ENCODE measurements at places on chromosomes 11 and 22.
A peak's percentile ranks its signal among the peaks of the same experiment; 100 is the strongest.

GRCh38 chr22:49295465-49295743, 532.3 kb downstream of the BRD1 start:
- no peak for DNase-seq

DNA sequence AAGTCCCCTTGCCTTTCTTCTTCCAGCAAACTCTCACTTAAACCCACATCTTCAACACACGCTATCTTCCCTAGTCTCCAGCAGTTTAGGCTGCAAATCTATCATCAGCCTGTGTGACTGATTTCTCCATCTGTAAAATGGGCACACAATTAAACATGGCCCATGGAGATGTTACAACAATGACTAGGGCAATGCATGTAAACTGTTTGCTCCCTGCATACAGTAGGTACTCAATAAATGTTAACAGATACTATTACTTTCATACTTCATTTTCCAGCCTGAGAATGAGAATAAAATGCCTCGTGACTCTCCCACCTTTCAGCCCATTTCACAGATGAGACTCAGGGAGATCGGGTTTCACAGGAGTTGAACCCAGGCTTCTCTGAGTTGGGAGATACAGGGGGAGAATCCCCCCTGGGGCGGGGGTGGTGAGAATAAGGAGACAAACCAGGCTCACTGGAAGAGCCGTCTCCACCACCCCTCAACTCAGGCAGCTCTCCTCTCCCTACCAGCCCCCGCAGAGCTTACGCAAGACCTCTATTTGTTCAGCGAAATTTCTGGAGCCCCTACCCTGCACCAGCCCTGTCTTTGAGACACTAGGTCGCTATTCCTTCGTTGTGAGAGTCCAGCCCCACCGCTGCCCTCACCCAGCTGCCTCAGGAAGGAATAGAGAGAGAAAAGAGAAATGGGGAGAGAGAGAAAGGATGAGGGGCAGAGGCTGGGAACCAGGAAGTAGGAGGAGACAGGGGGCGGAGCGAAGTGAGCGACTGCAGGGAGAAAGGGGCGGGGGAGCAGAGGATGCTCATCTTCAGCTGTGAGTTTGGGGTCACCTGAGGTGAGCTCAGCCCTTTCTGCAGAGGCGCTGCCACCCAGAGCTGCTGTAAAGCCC, 42.1 kb upstream of the KLHL35 start:
- DNase-seq: peak; percentile 46

- no peak for DNase-seq
Measured at GRCh38 chr11:9625162-9625561, 38.7 kb upstream of the SWAP70 start.

DNA sequence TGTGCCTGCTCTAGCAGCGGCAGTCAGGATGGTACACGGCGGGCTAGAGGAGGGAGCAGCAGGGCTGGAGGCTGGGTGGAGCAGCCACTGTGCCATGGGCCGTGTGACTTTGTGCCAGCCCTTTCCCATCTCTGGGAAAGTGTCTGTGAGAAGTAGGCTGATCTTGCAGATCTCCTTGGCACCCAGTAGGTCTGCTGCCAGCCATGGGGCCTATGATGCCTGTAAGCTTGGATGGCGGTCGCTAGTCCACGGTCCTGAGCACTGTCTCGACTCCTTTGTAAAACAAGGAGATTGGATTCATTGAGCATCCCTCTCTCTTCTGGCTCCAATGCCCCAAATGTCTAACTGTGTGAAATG, 22.6 kb downstream of the AMPD3 start:
- DNase-seq: no peak

- DNase-seq: no peak
Measured at GRCh38 chr22:17664414-17665055, 26.0 kb downstream of the BCL2L13 start.

DNA sequence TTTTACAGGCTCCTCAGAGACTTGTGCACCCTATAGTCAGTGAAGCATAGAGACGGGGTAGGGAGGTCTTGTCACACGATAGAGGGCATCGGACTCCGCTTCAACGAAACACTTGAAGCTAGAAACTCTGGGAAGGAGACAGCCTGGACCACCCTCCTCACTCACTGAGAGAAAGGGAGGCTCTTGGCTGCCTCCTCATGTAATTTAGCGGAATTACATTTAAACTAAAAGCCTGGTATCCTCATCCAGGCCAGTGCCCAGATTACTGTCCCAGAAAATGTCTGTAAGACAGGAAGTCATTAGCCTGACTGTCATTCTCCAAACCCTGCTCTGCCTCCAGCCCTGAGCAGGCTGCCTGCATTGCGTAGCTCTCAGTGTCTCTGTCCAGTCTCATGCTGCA, 36.0 kb downstream of the TTLL1 start:
- DNase-seq: no peak

DNA sequence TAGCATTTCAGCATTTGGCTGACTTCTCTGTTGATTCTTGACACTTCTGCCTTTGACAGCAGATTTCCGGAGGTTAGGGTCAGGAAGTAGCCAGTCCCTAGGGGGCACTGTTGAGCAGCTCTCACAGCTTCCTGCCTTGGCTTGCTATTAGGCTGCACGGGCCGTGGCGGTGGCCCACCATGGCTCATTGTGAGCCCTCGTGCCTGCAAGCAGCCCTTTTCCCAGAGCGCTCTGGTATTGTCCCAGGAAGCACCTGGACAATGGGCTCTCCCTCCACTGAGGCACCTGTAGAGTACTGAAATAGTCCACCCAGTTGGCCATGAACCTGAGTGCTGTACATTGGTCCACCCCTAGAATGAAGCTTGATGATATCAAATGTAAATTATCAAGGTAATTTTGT, 100.2 kb upstream of the GAL start:
- peak; percentile 19 for DNase-seq

GRCh38 chr22:26592421-26592891, 2.5 kb upstream of the TPST2 start:
- peak; percentile 18 for DNase-seq

DNA sequence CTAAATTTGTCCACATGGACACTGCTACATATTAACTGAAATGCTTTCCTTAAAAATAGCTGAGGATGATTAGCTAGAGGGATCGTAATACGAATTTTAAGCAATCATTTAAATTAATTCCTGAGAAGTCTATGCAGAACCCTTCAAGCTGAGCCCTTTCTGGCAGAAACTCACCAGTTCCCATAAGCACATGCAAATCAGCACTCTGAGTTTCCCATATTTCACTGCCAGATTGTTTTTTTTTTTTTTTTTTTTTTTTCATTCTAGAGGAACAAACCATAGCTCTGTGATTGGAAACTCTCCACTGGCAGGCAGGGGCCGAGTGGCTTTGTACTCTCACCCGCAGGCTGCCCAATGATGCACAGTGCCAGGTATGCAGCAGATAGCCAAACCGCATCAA, 145.6 kb downstream of the EFCAB6 start:
- no peak for DNase-seq

GRCh38 chr11:44451706-44452105, 113.8 kb upstream of the CD82 start:
- no peak for DNase-seq

DNA sequence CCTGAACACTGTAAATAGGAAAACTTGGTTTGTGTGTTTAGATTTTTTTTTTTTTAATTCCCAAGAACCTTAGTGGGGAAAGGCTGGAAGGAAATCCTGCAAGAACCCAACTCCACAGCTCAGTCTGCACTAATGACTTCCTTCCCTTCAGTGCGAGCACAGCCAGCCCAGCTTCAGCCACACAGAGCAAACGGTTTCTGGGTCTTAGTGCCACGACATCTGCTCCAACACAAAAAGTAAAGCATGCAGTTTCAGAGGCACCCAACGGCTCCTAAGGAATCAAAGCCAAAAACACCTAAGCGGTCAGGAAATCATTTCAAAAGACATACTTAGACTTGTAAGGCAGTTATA, 236.1 kb downstream of the TTC28 start:
- no peak for DNase-seq

- no peak for DNase-seq
Measured at GRCh38 chr11:27839226-27839913, 139.1 kb upstream of the BDNF start.

DNA sequence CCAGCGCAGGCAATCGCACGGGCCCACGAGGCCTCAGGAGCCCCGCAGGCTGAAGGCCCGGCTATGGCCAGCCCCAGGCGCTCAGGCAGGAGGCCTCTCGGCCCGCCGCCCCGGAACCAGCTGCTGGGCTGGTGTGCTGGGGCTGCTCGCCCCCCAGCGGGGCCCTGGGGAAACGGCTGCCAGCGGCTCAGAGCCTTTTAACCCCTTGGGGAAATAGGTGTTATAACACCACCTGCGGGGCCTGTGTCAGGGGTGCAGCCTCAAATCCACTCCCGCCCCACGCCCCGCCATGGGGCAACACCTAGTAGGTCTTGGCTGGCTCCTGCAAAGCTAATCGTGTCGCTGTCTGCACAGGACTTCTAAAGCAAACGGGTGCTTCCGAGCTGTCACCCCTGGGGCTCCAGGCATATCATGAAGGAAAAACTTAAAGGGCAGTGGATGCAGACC, 237.4 kb downstream of the TTC28 start:
- DNase-seq: peak; percentile 38

DNA sequence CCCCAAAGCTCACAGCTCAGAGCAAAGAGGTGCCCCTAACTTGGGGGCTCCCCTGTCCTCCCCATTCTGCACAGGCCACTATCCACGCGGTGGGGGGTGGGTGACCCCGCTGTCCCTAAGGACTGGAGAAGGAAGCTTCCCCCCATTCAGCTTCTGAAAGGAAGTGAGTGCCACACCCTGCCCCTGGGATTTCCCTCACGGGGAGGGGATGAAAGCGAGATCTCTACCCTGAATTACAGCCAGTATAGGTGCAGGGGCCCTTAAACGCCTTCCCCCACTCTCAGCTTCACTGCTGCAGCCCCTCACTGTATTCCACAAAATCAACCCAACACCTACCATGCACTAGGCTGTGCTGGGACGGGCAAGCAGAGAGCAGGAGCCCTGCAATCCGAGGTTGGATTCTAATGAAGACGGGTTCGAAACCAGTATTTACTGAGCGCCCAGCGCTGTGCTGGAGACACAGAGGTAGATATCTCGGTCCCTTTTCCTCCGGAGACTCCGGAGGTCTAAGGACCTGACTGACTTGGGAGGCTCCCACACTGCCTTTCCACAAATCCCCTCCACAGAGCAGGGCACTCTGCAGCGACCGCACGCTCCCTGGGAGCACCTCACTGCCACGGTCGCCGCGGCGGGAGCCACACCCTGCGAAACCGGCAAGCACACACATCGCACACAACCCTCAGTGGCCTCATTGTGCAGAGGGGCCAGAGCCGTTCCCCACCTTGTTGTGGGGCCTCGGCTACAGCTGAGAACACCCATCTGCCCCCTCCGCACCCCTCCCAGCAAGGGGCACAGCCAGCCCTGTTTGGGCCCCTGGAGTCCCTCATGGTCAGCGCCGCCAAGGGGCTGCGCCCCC, 1.8 kb downstream of the AHNAK start:
- DNase-seq: no peak

GRCh38 chr11:12167061-12168000, 56.9 kb downstream of the MICAL2 start:
- DNase-seq: no peak

DNA sequence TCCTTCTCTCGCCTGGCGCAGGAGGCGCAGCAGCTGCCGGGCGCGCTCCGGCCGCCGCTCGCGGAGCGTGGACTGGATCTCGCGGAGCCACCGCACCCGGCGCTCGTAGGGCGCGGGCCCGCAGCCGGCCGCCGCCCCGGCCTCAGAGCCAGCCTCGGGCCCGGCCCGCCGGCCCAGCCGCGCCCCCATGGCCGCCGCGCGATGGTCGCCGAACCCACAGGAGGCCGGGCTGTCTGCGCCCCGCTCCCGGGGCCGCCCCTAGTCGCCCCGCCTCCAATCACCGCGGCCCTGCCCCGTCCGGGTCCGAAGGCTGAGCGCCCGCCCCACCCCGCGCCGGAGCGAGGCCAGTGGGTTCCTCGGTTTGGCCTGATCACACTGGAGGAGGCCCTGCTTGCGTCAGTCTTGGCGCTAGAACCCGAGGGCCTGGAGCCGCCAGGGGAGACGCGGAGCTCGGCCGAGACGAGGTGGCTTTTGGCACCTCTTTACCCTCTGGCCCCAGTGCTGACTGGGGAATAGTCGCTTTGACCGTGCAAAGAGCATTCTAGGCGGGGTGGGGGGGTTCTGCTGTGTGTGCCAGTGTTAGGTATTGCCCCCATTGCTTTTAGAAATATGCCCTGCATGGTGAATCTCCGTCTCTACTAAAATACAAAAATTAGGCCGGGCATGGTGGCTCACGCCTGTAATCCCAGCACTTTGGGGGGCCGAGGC, at the start of gene LRRC75B:
Gene LRRC75B (minus strand): TSS at position 223 of the 708 bp plus-strand sequence. CDS start 34 bp downstream, at position 189.
- no peak for DNase-seq

DNA sequence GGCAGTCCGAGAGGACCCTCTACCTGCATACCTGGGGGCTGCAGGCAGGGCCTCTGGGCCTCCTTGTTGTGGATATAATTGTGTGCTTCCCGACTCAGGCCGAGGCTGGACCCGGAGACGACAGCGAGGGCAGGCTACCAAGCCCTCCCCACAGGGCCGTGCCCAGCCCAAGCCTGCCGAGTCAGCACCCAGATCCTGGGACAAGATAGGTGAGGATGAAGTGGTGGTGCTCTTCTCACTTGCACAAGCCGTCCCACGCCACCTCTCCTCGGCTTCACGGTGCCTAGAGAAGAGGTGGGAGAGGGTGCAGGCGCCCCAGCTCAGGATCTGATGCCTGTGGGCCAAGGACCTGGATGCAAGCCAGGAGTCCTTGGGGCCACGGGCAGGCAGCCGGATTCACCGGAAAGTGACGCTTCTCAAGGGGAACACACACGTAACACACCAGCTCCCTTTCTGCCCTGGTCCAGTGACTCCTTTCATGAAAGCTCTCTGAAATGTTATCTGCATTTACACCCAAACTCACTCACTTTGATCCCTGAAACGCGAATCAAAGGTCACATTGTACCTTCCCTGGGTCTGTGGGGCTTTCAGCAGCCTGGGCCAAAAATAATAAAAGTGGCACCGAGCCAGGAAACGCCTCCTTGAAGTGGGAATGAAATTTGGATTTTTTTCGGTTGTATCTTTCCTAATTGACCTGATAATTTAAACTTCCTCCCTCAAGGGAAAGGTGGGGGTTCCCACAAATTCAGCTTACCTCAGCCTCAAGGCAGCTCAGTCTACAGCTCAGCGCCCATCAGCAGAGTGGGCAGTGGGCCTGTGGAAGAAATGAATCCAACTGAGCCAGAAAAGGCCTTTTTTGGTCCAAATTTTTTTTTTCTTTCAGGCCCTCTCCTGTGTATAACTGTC, 1.1 kb upstream of the GNB1L start:
- no peak for DNase-seq

- DNase-seq: no peak
Measured at GRCh38 chr11:12362857-12363256, 14.5 kb upstream of the PARVA start.

DNA sequence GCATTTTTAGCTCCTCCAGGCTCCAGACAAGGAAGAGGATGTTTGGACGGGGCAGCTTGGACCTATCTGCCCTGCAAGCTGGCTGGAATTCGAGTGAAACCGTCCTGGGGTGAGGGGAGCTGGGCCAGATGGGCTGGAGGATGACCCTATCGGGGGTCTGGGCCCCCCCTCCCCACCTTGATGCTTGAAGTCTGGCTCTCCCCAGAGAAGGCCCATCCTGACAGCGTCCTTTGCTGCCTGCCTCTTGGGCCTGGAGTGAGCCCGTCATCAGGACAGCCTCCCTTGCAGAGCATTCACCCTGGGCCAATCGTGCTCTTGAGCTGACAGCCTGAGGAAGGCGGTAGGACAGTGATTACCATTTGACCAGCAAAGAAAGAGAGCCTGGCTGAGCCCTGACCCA, 5.3 kb upstream of the PDGFB start:
- no peak for DNase-seq

- DNase-seq: no peak
Measured at GRCh38 chr11:2325719-2326118, 23.9 kb downstream of the TSPAN32 start.

GRCh38 chr22:19429950-19430889, 1.3 kb downstream of the HIRA start:
- DNase-seq: no peak

- DNase-seq: no peak
Measured at GRCh38 chr11:22471385-22471784, 133.2 kb downstream of the SLC17A6 start.

All from activated CD8-positive, alpha-beta memory T cell treated with anti-CD3 and anti-CD28 coated beads for 1 hour (primary cell).